ENCODE measurements at places on chromosomes 5 and 9.

DNA sequence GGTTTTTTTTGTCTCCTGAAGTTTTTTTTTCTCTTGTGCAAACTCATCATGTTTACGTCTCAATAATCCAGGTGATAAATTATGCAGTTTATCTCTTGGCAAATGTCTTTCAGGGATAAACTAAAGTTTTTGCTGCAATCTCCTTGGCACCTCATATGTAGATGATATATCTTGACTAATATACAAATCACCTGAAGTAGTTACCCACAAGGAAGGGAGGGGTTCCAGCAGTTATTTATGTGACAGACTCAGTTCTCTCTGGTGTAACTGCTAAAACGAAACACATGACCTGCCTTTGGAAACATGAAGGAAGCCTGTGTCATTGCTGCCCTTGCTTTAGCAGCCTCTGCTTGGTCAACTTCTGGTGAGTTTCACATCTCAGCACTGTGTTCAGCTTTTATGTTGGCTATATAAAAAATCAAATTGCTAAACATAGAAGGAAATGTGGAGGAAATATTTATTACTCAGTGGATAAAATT is 39.3 kb upstream of the KIAA1958 start:
- no peak for DNase-seq

DNA sequence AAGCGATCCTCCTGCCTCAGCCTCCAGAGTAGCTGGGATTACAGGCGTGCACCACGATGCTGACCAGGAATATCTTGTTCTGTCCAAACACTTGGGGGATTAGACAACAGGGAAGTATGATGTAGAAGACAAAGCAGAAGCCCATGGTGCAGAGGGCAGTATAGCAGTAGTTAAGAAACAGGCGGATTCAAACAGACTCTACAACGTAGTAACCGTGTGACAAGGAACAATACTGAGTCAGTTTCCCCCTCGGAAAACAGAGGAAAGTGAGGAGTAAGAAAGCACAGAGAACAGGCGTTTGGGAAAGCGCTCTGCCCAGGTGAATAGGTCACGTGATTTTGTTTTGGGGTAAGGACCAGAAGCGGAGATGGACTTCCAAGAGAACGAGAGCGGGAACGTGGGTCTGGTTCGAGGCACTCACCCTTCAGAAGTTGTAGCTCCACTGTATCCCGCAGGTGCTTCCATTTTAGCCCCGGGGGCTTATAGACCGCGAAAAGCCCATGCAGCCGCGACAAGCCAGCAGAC is 306 bp downstream of the TRUB2 start:
- DNase-seq, result no peak

DNA sequence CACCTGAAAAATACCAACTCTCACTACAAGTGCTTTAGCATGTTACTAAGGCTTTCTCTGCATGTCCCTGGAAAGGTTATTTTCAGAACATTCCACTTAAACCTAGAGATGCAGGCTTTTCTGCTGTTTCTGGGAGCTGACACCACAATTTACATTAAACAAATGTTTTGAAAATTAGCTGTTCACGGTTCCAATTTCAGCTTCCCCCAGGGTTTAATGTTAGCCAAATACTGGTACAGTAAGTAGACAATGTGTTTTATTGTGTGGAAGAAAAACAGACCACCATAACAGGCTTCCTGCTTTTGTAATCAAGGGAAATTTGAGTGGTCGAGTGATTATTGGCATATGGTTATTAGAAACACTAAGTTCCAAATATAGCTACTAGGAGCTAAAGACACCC is 32.0 kb downstream of the MACROH2A1 start:
- DNase-seq, result peak; percentile 49

DNA sequence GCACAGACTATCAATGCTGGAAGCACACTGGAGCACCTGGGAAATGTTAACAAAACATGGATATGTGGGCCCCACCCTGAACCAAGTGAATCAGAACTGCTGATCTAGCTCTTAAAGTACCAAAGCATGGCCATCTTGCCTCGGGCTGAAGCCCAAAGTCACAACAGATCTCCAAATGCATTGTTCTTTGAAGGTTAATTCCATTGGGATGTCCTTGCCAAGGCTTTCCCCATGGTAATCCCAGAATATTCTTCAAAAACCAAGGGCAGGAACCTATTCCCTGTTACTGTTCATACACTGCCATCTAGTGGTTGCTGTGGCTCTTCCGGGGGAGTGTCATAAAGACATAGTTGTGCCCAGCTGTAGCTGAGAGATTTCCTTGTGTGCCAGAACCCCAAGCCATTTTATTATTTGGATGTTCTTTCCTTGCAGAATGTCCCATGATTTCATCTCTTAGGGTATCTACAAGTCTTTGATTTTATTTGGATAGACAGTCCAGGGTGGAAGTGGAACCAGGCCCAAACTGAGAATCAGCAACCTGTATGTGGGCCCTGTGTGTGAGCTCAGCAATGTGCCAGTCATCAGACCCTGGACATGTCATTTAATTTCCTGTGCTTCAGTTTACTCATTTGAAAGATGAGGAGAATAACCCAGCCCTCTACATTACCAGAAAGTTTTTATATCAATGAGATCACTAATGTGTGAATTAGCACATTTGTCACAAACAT is 290.0 kb downstream of the ACTL7B start:
- DNase-seq, result peak; percentile 70

- no peak for DNase-seq
These were observed 11.3 kb downstream of the FOXD1 start for GRCh38 chr5:73437101-73437776.

DNA sequence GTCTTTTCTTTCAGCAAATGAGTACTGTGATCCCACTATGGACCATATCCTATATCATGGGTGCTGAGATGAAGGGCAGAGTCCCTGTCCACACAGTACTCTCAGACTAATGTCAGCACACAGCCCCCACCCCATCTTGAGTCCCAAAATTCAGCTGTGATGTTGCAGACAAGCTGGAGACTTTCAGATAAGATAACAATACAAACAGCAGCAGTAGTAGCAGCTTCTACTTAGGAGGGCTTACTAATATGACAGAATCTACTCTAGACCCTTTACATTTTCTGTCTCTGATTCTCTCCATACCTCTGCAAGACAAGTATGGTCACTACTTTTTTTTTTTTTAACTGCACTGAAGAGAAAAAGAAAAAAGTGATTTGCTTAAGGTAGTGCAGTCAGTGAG is 129.1 kb upstream of the TRIM32 start:
- DNase-seq, result no peak

DNA sequence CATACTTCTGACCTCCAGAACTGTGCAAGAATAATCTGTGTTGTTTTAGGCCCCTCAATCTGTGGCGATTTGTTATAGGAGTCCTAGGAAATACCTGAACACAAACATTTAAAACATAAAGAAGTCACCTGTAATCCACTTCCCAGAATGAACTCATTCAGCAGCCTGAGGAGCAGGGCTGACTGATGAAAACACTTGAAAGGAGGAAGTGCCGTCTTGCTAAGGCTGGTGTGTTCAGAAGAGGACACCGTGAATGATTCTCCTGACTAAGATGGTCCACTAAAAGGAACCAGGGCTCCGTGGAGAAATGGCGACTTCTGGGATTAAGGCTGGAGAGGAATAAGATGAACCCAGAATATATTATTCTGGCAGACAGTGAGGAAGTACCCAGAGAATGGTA is 18.7 kb upstream of the MARCHF6 start:
- no peak for DNase-seq

- DNase-seq, result no peak
These were observed 44.1 kb downstream of the GAS1 start for GRCh38 chr9:86902991-86903733.

- DNase-seq, result no peak
These were observed 162.1 kb downstream of the TRPM3 start for GRCh38 chr9:70959366-70959765.

- DNase-seq, result no peak
These were observed 195.0 kb downstream of the KIAA0825 start for GRCh38 chr5:94423411-94423810.

- no peak for DNase-seq
These were observed 101.7 kb downstream of the BNC2 start for GRCh38 chr9:16768816-16769215.

DNA sequence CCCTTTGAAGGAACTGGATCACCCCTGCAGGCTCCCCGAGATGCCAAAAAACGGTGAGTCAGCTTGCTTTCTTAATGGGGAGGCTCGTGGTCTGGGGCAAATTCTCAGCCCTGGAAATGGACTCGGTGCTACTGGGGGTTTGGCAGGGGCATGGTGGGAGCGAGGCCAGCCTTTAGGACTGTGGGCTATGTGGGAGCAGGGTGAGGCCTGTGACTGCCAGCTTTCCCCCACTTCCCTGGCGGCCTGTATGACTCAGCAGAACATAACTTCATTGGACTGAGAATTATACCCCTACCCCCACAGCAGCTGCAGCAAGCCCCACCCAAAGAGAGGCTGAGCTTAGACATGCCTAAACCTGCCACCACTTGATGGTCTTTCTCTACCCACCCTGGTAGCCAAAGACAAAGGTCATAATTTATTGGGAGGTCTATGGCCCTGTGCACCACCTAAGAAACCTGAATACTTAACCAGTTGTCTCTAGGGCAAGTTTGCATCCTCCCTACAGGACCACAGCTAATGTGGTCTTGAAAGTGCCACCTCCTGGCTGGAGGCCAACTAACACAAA is 325.3 kb downstream of the TLE1 start:
- DNase-seq, result no peak

GRCh38 chr5:79305706-79306105 is 69.8 kb downstream of the JMY start:
- no peak for DNase-seq

DNA sequence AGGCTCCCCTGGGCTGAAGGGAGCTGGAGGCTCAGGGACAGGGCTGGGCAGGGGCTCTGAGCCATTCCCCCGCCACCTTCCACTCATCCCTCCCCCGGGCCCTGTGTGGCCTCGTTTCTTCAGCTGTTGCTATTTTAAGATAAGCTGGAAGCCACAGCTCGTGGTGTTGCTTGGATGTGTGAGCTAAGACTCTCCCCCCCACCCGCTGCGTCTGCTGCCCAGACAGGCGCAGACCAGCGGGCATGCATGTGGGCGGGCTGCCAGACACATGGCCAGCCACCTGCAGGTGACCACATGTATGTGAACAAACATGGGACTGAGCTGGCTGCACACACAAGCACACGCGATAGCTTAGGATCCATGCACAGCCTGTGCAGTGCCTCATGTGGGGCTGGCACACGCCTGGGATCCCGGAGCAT is 8.7 kb downstream of the SNCB start:
- no peak for DNase-seq

DNA sequence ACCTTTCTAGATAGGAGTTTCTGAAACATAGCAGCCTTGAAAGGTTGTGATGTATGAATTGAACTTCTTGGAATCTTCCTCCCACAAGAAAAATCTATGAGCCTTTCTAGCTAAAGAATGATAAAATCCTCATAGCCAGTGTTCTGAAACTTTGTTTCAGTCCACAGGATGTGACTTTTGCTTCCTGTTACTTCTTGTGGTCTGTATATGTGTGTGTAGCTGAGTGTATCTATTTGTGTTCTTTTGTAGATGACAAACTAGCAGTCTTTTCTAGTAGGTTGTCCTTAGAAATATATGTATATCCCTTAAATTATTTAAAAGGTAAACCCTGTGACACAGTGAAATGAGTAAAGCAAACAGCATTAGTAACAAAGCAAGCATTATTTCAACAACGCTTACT is 188.8 kb downstream of the MRPS30 start:
- DNase-seq, result no peak

DNA sequence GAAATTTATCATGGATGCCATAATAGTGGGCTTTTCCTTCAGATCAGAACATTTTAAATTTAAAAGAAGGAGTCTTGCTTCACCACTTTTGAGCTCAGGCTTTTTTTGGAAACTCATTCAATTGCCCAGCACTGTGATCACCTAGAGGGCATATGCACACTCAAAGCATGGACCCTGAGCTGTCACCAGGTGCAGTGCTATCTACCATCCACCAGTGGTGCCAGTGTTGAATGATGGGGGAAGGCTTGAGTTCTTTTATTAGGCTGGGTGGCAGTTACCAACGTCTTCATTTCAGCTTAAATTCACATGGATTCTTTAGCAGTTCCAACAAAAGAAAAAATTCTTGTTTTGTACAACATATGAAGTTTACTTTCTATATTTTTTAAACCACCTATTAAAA is 164.1 kb downstream of the CFAP90 start:
- no peak for DNase-seq

Data from NCI-H1048 (cell line).